Tibial nerve (tissue), 4 donors: ENCODE measurements at places on chromosomes 4 and X. TPM values are rescaled to one million over a fixed set of nuclear protein-coding genes. Genes with fewer than 3 reads are reported as not detected.

GRCh38 chrX:17497193-17497592 lies 122.2 kb downstream of the NHS start:
- no peak overlapping the region for H3K4me3 ChIP-seq
- no peaks in the 10 kb centered on the region for H3K27me3 ChIP-seq
- H3K27ac ChIP-seq: no peak overlapping the region
- no peaks in the 10 kb centered on the region for H3K36me3 ChIP-seq

DNA sequence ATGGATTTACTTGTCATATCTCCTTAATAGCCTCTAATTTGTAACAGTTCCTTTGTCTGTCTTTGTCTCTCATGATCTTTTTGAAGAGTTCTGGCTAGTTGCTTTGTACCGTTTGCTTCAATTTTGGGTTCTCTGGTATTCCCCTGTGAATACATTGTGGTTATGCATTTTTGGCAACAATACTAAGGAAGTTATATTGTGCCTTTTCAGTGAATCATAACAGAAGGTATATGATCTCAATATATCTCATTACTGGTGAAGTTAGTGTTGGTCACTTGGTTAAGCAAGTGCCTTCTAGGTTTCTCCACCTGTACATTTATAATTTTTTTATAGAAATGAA lies 48.6 kb downstream of the DCLK2 start:
- DNase-seq: no peak
- no peak overlapping the region for H3K27ac ChIP-seq
- H3K4me3 ChIP-seq: no peak overlapping the region
- no peaks in the 10 kb centered on the region for H3K27me3 ChIP-seq
- no peaks in the 10 kb centered on the region for H3K4me1 ChIP-seq
- H3K36me3 ChIP-seq: peaks cover 6% of the 10 kb centered on the region

- no peaks in the 10 kb centered on the region for H3K4me1 ChIP-seq
- no peak overlapping the region for H3K27ac ChIP-seq
- no peak for DNase-seq
- H3K36me3 ChIP-seq: peaks cover 25% of the 10 kb centered on the region
These were observed 47.3 kb downstream of the PDE5A start for GRCh38 chr4:119581190-119581873.

DNA sequence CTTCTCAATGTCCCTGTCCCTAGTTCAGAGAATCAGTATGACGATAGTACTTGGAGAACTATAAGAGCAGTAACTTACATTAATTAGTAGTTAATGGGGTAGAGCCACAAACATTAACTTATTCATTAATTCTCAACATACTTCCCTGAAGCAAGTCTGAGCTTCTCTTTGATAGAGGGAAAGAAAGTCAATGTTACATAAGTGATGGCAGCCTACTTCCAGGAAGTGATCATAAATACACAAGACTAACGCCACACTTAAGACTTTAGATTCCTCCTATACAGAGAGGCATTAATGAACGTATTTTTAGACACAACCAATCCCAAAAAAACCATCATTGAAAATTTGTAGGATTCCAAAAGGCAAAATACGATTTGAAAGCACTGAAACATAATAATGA lies 33.8 kb downstream of the TSPAN5 start:
- no peak overlapping the region for H3K4me3 ChIP-seq
- no peaks in the 10 kb centered on the region for H3K36me3 ChIP-seq
- no peak for DNase-seq
- no peaks in the 10 kb centered on the region for H3K4me1 ChIP-seq

- H3K36me3 ChIP-seq: peaks cover 16% of the 10 kb centered on the region
- H3K27me3 ChIP-seq: no peaks in the 10 kb centered on the region
- no peak for DNase-seq
- H3K4me3 ChIP-seq: no peak overlapping the region
- H3K4me1 ChIP-seq: peaks cover 10% of the 10 kb centered on the region
These were observed 60.8 kb downstream of the ZNF732 start for GRCh38 chr4:244471-244870.

DNA sequence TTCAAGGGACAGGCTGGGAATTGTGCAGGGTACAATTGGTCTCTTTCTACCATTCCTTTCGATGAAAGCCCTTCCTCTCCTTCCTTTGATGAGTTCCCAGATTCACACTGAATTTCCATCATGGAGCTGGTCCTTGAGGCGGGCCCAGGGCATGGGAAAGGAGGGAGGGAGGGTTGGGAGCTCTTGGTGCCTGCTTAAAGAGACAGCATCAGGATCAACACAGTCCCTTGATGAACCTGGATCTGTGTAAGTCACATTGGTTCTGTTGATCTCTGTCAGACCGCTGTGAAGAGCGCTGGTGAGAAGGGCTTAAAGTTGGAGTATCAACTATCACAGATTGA lies 4.4 kb downstream of the PLP1 start:
- H3K27me3 ChIP-seq: no peaks in the 10 kb centered on the region
- no peaks in the 10 kb centered on the region for H3K36me3 ChIP-seq
- H3K27ac ChIP-seq: peak overlapping the region; percentile 78
- H3K4me3 ChIP-seq: no peak overlapping the region
- DNase-seq: no peak

DNA sequence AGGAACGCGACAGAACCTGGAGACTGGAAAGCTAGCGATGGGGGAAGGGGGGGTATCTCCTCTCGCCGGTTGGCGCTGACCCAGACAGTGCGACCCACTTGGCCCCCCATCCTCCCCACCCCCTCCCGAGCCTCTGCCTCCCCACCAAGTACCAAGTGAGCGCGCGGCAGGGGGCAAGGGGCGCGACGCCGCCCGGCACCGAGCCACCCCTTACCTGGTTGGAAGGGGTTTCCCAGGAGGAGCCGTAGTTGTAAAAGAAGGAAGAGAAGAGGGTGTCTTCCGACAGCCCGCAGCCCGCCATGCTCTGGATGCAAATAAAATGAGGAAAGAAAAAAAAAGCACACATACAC lies 112.2 kb downstream of the DHX15 start:
- peak overlapping the region; percentile 79 for H3K27ac ChIP-seq
- DNase-seq: no peak
- H3K36me3 ChIP-seq: no peaks in the 10 kb centered on the region
- no peaks in the 10 kb centered on the region for H3K27me3 ChIP-seq
- H3K4me3 ChIP-seq: peak overlapping the region; percentile 88
- no peaks in the 10 kb centered on the region for H3K4me1 ChIP-seq

- H3K4me3 ChIP-seq: peak within 1 kb of the TSS; percentile 75
- no peaks in the 10 kb centered on the region for H3K4me1 ChIP-seq
- DNase-seq: no peak
- H3K27ac ChIP-seq: peak within 1 kb of the TSS; percentile 65
- H3K36me3 ChIP-seq: no peaks in the 10 kb centered on the region
These were observed at the start of gene GPRASP2 for GRCh38 chrX:102712216-102712966. Gene GPRASP2, plus strand, starts transcription at chrX:102712448. Its CDS starts 2,422 bp downstream, at chrX:102714870.

GRCh38 chr4:61217222-61217621 lies 17.1 kb downstream of the ADGRL3 start:
- H3K36me3 ChIP-seq: no peaks in the 10 kb centered on the region
- peaks cover 6% of the 10 kb centered on the region for H3K4me1 ChIP-seq
- H3K27ac ChIP-seq: no peak overlapping the region
- H3K27me3 ChIP-seq: no peaks in the 10 kb centered on the region
- no peak overlapping the region for H3K4me3 ChIP-seq

- H3K27me3 ChIP-seq: no peaks in the 10 kb centered on the region
- no peaks in the 10 kb centered on the region for H3K4me1 ChIP-seq
- H3K36me3 ChIP-seq: no peaks in the 10 kb centered on the region
- no peak overlapping the region for H3K4me3 ChIP-seq
- no peak for DNase-seq
- no peak overlapping the region for H3K27ac ChIP-seq
These were observed 717.9 kb downstream of the ARAP2 start for GRCh38 chr4:35526456-35526855.

DNA sequence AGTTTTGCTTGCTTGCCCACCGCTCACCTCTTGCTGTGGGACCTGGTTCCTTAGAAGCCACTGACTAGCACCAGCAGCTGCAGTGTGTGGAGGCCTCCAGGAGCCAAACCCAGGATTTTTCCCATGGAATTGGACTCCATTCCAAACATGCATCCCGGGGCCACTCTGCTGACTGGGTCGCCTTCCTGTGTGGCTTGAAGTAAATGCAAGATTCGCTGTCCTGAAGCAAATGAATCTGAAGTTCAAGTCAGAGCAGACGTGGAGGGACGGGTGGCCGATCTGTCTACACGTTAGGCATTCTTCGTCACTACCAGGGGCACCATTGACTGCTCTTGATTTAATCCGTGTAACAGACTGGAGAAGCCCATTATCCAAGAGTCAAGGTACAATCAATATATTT lies 109.0 kb downstream of the SHOX start:
- no peaks in the 10 kb centered on the region for H3K4me1 ChIP-seq
- no peak for DNase-seq
- H3K36me3 ChIP-seq: no peaks in the 10 kb centered on the region
- no peak overlapping the region for H3K4me3 ChIP-seq
- no peaks in the 10 kb centered on the region for H3K27me3 ChIP-seq
- H3K27ac ChIP-seq: no peak overlapping the region

DNA sequence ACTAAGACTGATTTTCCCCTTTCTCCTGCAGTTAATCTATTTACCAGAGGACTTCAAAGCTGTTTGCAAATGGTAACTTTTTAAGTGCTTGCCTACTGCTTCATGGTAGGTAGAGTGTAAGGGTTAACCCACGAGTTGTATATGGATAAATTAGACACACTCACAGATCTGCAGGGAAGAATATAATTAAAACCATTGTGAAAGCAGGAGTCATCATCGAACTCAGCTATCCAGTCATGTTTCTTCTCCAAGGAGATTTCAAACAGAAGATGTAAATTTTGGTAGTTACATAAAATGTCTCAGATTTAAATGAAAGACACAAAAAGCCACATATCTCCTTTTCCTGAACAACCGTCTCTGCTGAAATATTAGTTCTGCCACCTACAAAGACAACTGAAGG lies 549 bp upstream of the XG start:
- no peaks in the 10 kb centered on the region for H3K36me3 ChIP-seq
- no peaks in the 10 kb centered on the region for H3K27me3 ChIP-seq
- DNase-seq: no peak

Gene NOX1
- total RNA-seq: not detected

Gene H2BW2
- not detected for total RNA-seq

Gene XPNPEP2
- total RNA-seq: 5.2 TPM

Gene SPANXB1
- total RNA-seq: not detected

Gene FOXR2
- not detected for total RNA-seq

Gene AADAT
- 7.6 TPM for total RNA-seq

Gene AR
- 17.6 TPM for total RNA-seq

Gene PPARGC1A
- total RNA-seq: 7.6 TPM
